Effector memory CD8-positive, alpha-beta T cell (primary cell): ENCODE measurements at places on chromosomes 1 and 21.
A peak's percentile ranks its signal among the peaks of the same experiment; 100 is the strongest.

DNA sequence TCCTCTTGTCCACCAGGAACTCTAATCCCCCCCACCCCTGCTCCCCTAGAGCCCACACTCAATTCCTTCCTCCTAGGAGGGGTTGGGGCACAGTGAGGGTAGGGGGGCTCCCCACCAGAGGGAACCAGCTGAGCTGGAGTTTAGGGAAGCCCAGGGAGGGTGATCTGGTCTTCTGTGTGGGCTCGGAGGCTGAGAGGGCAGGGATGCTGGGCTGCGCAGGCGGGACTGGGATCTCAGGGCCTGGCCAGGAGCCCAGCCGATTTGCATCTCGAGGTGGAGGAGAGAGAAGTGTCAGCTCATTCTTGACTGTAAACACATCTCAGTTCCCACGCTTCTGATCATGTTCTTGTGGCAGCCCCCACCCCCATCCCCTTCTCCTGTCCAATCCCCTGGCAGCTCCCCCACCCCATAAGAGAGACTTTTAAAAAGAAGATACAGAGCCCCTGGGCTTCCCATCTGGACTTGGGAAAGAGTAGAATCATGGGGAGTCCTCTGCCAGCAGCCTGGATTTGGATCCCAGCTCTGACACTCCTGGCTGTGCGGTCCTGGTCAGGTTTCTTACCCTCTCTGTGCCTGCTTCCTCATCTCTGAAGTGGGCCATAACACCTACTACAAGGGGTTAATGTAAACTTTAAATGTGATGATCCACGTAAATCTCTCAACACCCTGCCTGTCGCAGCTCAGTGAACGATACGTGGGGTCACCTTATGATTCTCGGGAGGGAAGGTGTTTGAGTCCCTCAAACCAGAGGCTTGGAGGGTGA lies 6.6 kb downstream of the PEAR1 start:
- DNase-seq, result no peak

DNA sequence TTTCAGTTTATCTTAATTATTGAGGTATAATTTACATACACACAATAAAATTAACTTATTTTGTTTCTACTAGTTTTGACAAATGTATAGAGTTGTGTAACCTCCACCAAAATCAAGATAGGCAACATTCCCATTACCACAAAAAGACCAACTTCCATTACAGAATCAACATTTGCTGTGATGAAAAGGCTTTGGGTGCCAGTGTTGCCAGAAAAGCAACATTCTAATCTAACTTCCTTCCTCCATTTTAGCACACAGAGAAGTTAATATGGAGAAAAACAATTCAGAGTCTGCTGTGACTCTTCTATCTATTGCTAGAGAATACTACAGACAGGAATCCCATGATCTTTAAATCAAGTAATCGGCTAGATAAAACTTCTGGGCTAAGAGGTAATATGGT lies 245.3 kb downstream of the RERE start:
- no peak for DNase-seq

- DNase-seq, result no peak
Measured at GRCh38 chr1:159051436-159051835, 25.1 kb downstream of the AIM2 start.

- DNase-seq, result no peak
Measured at GRCh38 chr1:58804853-58805565, 21.2 kb upstream of the JUN start.

DNA sequence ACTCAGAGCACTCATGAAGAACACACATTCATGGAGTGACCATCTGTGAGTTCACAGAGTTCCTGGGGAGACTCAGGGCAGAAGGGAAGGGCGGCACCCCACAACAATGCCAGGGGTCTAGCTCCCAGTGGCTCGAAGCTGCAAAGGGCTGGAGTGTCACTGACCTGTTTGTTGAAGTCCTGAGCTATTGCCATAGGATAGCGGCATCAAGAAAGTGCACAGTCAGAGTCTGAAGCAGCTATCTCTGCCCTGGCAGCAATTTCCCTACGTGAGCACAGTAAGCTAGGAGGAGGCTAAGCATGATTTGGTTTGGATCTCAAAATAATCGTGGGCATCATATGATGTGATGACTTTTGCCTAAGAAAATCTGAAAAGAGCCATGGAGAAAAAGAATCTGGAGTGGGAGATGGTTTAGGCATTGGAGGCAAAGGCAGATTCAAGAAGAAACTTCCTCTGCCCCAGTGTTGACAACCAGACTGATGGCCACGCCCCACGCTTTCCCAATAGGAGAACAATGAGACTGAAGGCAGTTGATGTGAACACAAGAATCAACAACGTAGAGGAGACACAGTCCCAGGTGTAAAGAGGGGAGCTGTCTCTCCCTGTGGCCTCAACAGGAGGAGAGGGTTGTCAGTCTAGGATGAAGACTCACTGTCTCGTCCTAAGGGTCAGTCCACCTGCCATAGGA lies 100.0 kb upstream of the SLC25A33 start:
- no peak for DNase-seq

DNA sequence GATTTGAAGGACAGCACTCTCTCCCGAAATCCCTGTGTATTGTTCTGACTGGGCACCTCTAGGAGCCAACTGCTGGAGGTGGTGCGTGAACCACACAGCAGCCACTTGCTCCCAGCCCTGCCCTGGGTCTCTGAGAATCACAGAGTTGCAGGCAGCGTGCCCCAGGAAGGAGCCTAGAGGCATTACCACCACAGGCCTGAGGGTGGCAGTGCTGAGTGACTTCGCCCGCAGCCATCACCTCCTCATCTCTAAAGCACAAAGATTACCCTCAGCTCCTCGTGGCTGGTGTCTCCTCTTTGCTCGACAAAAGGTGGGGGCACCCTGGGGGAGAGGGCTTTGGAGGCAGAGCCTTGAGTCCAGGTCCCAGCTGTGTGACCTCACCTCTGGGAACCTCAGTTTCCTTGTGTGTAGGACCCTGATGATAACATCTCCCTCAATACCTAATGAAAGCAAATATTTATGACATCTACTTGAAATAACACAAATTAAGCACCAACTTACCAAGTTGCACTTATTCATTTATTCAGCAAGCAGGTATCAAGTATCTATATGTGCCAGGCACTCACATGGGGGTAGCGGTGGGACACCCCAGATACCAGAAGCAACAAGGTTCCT lies 86.3 kb downstream of the VWA5B1 start:
- DNase-seq, result peak; percentile 62

DNA sequence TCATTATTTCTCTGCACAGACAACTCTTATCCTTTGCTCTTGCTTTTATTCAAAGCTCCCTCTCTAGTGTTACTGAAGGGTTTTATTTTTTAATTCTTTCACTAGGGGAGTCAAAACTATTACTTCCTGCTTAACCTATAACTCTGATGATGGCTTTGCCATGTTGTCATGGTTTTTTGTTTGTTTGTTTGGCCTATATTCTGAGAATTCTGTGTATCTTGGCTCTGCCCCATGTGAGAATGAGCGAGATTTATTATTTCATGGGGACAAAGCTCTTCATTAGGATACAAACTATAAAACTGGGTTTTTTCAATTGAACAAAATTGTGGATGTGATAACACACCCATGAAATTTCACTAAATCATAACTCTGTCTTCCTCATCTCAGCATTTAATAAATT lies 190.5 kb upstream of the C1orf105 start:
- no peak for DNase-seq

DNA sequence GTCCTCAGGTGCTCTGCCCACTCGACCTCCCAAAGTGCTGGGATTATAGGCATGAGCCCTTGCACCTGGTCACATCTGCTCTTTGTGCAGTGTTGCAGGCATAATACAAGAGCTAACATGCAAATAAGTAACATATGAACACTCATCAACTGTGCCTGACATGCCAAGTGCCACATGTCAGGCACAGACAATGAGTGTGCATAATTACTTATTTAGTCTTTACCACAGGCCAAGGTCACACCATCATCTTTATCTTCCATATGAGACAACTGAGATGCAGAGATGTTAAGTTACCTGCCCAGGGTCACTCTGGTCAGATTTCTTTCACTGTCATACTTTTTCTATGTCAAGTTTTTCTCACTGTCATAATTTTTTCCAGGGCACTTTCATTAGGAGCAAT lies 126.1 kb downstream of the PPIAL4G start:
- no peak for DNase-seq

DNA sequence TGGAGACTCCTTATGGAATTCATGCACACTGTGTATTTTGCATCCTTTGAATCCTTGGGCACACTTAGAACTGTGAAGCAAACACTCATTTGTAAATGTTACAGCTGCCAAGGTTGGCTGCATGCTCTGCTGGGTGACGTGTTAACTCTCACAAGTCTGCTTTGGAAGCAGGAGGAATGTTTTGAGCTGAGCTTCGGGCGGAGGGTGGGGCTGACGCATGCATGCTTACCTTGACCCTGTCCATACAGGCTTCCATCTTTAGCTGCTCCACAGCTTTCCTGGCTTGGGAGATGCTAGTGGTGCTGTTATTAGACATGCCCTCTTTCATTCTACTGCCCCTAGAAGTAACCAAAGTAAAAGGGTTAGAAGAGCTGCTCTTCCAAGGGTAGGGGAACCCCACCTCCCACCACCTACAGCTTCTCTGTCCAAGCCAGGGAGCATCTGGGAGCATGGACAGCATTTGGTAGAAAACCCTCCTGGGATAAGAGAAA lies 66.0 kb downstream of the GNG4 start:
- no peak for DNase-seq

DNA sequence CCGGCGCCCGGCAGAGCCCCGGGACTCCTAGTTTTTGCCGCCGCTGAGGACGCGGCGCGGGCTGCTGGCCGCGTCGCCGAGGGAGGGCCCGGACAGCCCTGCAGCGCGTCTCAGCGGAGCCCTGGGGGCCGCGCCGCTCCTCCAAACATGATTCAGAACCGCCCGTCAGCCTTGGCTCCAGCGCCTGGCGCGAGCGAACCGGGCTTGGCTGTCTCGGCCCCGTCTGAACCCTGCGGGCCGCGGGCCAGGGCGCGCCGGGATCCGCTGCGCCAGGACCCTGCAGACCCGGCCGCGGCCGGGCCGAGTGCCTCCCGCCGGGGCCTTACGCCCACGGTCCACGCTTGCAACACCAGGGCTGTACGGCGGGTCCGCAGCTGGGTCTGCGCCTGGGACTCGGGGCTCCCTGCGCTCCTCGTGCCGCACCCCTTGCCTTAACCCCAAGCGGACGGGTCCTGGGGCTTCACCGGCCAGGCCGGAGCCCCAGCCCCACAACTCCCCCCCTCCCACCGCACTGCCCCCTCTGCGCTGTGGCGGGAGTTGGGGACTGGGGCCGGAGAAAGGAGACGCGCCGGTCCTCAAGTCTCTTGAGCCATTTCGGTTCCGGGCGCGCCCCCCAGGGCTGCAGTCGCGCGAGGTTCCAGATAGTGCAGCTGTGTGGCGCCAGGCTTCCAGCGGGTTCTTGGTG lies 48.4 kb upstream of the CD34 start:
- DNase-seq, result no peak

DNA sequence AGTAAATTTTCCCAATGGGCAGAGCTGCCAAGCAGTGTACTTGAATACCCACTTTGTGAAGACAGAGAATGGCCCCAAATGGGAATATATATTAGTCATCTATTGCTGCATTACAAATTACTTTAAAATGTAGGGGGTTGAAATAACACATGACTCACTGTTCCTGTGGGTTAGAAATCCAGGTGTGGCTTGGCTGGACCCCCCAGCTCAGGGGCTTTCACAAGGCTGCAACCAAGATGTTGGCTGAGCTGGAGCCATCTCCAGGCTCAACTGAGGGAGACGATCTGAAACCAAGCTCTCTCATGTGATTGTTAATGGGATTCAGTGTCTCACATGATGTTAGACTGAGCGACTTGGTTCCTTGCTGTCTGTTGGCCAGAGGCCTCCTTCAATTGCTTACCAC lies 33.4 kb upstream of the ARHGAP29 start:
- no peak for DNase-seq

DNA sequence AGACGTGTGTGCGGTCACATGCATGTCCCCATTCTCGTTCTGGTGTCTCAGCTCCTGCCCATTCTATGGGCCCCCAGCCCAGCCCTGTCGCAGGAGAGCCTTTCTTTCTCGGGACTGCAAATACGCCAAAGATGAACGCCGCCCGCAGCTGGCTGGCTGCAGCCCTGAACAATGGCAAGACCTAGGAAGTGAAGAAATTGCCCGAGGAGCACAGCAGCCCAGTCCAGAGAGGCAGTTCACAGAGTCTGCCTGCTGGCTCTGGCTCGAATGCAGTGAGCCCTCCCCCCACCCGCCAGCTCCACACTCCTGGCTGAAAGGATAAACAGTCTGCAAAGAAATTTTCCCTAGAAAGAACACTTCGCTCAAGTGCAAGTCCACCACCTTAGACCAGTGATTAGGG lies 23.3 kb downstream of the PAX7 start:
- no peak for DNase-seq

DNA sequence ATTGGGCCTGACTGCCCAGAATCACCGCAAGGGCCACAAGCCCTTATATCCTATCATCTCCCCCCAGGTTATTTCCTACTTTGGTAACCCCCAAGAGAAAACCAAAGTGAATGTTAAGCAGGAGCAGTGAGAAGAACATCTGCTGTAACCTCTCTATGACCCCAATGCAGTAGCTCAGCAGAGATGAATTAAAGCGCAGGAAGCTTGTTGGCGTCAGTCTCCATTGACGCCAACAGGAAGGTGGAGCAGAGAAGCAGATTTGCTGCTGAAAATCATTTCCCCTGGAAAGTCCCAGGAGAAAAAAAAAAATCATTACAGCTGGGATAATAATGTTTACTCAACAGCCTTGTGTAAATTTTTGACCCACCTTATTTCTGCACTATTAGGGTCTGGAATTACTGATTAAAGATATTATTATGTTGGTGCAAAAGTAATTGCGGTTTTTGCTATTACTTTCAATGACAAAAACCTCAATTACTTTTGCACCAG lies 33.2 kb upstream of the FAM163A start:
- DNase-seq, result no peak
